Neural crest cell (in vitro differentiated cells): ENCODE measurements at places on chromosomes 16 and 17.

DNA sequence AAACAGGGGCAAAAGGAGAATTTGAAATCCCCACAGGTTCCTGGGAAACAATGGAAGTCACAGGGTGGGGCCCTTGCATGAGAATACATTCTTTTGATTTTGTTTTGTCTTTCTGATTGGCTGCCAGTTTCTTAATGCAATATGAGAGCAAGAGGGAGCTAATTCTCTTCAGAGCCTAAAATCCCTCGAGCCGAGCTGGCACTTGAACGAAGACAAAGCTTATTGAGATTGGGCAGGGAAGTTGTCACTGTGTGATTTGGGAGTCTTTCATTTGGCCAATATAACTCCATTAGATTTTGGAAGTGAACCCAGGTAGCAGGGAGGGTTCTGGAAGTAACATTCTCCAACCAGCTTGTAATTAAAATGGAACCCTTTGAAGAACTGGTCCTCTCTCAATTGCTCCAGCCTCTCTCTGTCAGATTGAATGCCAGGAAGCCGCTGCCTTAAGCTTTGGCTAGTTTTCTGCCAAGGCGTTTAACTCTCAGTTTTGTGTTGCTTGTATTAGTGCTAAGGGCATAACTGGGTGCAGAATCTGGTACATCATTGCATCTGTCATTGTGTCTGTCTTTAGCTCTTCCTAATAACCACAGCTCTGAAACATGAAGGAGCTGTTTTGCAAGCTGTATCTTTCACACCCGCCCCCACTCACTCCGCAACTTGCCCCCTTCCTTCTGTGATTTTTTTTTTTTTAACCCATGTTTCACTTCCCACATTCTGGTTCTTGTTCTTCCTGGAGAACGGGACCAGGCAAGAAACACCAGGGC is 272.0 kb downstream of the MAF start:
- no peak for DNase-seq

GRCh38 chr16:85259832-85260167 is 147.5 kb upstream of the CIBAR2 start:
- no peak for DNase-seq

GRCh38 chr16:10383626-10384025 is 2.2 kb upstream of the ATF7IP2 start:
- no peak for DNase-seq

GRCh38 chr16:49684696-49685095 is 171.2 kb downstream of the ZNF423 start:
- no peak for DNase-seq

DNA sequence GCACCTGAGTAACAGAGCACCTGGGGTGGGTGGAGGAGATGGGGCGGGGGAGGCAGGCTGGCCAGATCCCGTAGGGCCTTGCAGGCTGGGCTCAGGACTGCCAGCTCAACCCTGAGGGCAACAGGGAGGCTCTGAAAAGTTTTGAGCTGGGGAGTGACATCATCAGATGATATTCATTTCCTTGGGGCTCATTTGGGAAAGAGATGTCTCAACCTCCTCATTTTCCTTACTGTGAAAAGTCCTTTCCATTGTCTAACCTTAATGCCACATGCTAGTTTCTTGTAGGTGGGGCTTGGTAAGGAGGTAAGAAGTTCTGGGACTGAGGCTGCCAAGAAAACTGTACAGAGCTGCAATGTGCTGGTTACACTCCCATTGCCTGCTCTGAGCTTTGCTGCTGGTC is 3.7 kb downstream of the TNS4 start:
- DNase-seq = no peak
